ENCODE measurements at places on chromosomes 2 and 18.

DNA sequence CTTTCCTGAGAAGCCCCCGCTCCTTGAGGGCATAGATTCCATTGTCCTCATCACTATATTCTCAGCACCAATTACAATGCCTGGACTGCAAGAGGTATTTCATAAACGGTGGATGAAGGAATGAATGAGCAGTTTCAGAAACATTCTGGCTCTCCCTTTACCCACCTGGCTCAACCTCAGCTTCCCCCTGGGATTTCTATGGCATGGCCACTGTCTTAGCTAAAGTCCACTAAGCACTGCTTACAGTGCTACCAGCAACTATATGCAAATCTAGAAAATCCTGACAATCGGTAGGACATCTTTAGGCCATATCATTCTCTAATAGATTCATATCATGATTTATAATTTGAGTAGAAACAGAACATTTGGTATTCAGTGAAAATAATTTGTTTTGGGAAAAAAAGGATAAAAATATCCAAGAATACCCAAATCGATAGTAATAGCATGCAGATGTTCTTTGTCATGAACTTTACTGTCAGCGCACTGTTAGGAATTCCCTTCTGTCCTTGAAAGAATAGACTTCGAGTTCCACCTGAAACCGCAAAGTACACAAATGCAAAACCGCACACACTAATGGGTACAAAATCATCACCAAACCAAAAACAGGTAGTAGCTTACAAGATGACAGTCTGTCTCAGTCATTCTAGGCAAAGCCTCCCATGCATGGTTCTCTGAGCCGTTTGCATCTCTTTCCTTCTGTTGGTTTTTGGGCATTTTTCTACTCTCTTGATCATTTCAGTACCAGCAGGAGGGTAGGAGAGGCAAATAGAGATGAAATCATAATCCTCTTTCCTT, 303.6 kb upstream of the ID2 start:
- DNase-seq: no peak

GRCh38 chr18:56319953-56320352, 318.4 kb downstream of the TXNL1 start:
- no peak for DNase-seq

DNA sequence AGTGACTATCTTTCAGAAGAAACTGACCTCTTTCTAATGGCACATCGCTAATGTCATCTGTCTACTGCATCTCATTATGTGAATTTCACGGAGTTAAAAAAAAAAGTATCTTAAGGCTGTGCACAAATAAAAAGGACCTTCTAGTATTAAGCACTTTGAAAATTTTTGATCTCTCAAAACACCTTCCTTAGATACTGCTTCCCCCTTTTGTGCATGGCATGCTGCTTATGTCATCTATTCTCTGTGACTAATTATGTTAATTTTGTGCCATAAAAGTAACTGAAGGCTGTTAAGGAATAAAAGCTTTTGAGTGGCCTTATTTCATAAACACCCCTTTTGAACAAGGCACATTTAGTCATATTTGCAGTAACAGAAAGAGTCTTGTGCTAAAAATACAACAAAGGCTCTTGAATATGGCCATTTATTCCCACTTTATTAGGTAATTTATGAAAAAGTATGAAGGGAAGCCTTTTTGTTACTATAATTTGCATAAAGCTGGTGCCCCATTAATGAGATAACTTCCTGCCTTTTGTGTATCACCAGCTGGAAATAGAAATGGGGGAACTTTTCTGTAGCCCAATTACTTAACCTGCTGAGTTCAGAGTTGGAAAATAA, 1412.0 kb upstream of the ZEB2 start:
- DNase-seq: no peak

DNA sequence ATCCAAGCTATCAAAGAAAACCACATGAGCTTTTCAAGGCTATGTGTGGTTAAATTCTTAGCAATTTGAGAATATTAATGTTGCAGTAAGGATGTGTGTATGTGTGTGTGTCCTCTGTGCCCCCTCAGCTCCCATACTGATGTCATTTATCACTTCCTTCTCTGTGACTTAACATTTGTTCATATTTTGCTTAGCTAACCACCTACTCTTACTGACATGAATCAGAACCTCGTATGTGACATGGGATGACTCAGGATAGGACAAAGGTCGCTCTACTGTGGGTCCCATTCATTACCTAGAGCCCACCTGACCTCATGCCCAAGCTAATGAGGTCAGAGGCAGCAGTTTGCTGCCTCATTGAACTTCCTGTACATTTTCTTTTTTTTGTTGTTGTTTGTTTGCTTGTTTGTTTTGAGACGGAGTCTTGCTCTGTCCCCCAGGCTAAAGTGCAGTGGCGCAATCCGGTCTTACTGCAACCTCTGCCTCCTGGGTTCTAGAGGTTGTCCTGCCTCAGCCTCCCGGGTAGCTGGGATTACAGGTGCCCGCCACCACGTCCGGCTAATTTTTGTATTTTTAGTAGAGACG, 36.3 kb downstream of the MOGAT1 start:
- no peak for DNase-seq

GRCh38 chr2:68971591-68972231, 2.7 kb upstream of the GKN1 start:
- DNase-seq: no peak

DNA sequence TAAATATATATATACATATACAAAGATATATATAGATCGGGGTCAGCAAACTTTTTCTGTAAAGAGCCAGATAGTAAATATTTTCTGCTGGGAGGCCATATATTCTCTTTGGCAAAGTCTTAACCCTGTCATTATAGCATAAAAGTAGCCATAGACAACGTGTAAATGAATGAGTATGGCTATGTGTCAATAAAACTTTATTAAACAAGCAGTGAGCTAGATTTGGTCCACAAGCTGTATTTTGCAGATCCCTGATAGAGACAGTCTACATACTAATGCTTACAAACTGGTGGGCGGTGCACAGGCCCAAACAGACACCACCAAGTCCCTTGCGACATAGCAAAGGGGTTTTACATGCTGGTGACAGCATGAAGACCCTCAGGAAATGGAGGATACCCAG, 30.3 kb downstream of the SLC14A2 start:
- no peak for DNase-seq

- DNase-seq: no peak
Measured at GRCh38 chr18:57008001-57008686, 138.7 kb upstream of the BOD1L2 start.

DNA sequence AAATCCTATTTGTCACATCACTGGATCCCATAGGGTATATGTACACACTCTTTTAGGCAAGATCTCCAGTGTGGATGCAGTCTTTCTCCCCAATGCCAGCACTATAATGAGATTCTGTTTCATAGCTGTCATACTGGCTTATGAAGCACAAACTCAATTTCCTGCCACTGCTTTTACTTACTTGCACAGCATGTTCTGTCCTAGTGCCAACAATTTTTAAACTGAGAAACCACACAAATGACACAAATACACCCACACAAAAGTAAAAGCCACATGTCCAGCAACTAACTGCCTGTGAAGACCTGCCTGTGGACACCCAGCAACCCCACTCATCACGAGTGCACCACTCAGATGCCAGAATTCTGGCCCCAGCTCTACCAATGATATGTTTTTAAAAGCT, 29.6 kb upstream of the RNU4ATAC start:
- no peak for DNase-seq

- no peak for DNase-seq
Measured at GRCh38 chr18:4854671-4855070, 342.4 kb downstream of the AKAIN1 start.

- DNase-seq: no peak
Measured at GRCh38 chr2:97658691-97659157, 5.1 kb downstream of the ACTR1B start.

DNA sequence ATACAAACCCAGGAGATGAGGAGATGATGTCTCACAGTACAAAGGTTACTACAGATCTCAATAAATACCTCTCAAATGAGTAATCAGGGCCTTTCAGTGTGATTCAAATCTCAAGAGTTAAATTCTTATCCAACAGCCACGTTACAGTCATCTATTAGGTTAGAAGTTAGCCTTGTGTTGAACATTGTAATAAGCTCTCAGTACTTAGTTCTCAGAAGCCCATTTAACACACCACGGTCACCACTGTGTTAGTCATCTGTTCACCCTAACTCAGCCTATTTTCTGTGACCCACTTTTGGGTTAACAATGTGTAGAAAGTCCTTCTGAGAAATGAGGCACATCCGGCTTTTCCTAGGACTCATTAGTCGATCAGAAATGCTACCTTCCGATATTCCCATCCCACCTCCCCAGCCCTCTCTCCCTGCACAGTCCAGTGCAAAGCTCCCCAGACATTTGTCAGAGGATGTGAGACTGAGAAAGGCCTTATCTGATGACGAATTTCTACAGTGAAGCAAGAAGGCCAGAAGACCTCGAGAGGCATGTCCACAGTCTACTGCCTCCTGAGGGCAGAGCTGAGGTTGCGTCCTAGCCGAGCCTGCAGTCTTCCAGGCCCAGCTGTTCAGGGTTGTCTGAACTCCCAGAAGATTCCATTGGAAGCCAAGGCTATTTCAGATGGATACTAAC, 92.6 kb downstream of the ACTR2 start:
- no peak for DNase-seq

- DNase-seq: no peak
Measured at GRCh38 chr2:99793022-99793421, 303.2 kb upstream of the REV1 start.

DNA sequence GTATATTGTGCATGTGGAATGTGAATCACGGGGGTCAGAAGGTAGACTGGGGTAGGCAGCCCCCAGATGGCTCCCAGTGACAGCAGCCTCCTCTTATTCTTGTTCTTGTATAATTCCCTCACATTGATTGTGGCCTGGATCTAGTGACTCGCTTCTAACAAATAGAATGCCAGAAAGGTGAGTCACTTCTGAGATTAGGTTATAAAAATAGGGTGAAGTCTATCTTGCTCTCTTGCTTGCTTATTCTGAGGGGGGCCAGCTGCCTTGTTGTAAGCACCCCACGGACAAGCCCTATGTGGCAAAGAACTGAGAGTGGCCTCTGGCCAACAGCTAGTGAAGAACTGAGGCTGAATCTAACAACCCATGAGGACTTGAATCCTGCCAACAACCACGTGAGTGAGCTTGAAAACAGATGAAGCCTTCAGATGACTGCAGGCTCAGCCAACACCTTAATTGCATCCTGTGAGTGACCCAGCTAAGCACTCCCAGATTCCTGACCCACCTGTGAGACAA, 15.6 kb upstream of the RMND5A start:
- no peak for DNase-seq

DNA sequence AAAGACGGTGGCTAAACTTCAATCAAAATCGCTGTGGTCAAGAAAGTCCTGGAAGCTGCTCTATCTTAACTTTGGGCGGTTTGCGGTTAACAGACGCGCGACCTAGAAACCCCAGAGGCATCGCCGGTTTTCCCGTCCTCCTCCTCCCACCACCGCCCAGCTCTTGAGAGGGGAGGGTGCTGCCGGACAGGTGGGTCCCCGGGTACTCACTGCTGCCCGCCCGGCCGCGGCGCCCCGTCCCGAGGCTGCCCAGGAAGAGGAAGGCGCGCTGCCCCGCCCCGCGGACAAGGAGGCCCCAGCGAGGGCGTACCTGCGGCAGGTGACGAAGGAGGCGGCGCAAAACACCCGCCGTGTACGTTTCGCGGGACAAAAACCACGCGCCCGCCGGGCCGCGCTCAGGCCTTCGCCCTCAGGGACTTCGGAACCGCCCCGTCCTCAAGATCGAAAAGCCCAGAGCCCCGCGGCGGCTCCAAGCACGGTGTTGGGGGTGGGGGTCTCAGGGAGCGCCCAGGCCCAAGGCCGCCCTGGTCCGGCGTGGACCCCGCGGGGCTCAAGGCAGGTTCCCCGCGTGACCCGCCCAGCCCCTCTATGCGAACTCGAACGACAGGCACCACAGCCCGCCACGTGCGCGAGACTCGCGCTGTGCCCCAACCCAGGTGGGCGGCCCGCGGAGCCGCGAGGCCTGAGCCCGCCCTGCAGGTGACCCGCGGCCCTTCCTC, at the start of gene SH3YL1:
SH3YL1 (minus strand) TSS at position 259 of the 719 bp plus-strand sequence; CDS start at position 211, 48 bp downstream.
- DNase-seq: no peak

DNA sequence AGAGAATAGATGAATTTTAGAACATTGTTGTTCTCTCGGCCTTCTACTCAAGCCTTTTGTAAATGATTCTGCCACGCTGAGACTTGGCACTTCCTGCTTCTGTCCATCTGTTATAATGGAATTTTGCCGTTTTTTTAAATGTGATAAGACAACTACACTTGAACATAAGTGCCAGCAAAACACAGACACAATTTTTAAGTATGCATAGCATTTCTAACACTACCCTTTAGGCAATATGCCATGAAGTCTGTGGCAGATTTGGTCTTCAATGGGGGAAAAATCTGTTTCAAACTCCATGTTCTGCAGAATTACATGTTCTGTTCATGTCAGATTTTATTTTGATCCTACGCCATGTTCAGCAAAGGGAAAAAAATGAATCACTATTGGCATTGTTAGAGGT, 1170.7 kb upstream of the SLC39A10 start:
- no peak for DNase-seq

- DNase-seq: no peak
Measured at GRCh38 chr2:240637901-240638345, 12.6 kb downstream of the GPR35 start.

DNA sequence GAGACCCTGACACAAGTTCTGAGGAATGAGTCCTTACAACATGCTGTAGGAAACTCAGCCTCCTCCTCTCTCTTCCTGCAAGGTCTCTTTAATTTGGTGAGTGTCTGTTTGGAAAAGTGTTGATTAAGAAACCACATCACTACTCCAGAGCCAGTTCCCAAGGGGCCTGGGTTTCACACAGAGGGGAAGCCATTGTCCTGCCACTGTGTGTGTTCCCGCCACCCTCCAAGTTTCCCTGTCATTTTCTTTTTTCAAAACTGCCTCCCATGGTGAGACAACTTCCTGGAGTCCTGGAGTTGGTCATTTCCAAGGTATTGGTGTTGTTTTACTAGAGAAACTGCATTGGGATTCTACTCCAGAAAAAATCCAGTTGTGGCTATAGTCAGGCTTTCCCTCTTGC, 232.0 kb upstream of the PARD3B start:
- DNase-seq: no peak

GRCh38 chr2:235005603-235006259, 53.9 kb downstream of the SH3BP4 start:
- DNase-seq: peak; percentile 71

DNA sequence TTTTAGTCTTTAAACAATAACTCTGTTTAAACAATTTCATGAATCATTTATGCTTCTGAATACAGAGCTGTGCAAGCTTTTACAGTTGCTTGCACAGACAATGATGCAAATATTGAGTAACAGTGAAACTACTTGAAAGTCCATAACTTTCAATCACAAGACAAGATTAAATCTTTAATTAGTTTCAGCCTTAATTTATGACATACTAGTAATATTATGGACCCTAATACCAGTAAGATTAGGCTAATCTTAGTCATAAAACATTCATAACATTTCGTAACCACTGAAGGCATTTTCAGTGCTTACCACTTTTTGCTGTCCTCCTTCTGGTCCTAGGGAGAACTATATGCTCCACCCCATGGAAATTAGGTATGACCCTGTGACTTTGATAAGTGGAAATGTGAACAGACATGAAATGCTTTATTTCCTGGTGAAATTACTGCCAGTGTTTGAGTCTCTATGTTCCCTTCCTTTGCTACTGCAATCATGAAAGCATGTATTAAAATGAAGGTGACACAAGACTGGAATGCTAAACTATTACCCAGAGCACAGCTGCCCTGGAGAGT, 1.8 kb upstream of the COBLL1 start:
- DNase-seq: no peak

All from left kidney (tissue), 8 donors.